ENCODE measurements at places on chromosomes 5 and 9.

DNA sequence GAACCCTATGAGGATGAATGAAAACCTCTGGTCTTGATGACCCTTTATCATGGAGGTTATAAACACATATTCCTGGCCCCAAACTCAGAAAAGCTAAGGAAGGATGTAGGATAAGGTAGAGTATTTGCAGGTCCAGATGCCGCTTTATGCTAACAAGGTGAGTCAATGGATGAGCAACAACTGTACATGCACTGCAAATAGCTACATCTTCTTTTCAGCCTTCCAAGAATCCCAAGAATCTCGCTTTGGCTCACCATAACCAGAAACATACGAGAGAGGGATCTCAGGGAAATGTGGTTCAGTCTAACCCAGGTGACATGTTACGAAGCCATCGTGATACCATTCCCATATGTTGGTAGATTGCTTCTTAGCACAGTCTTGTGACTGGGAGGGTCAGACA, 152.3 kb upstream of the ANKH start:
- DNase-seq: no peak

GRCh38 chr9:96417051-96417586, 1.1 kb downstream of the ZNF367 start:
- peak; percentile 27 for DNase-seq

- no peak for DNase-seq
Measured at GRCh38 chr9:104301755-104302154, 202.3 kb upstream of the OR13F1 start.

GRCh38 chr9:28007097-28007817, 434.0 kb upstream of the C9orf72 start:
- DNase-seq: no peak

DNA sequence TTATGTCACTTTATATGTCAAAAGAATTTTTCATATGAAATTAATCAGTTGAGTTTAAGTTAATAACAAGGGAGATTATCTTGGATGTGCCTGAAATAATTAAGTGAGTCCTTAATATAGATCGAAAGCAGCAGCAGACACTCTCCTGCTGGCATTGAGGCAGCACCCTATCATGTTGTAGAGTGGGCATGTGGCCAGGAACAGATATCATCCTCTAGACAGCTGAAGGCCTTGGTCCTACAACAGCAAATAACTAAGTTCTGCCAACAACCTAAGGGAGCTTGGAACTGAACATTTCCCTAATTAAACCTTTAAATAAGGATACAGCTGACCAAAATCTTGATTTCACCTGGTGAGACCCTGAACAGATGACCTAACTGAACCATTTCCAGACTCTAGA, 25.8 kb upstream of the UGT3A1 start:
- no peak for DNase-seq

GRCh38 chr5:109281136-109281690, 128.6 kb downstream of the PJA2 start:
- DNase-seq: no peak

DNA sequence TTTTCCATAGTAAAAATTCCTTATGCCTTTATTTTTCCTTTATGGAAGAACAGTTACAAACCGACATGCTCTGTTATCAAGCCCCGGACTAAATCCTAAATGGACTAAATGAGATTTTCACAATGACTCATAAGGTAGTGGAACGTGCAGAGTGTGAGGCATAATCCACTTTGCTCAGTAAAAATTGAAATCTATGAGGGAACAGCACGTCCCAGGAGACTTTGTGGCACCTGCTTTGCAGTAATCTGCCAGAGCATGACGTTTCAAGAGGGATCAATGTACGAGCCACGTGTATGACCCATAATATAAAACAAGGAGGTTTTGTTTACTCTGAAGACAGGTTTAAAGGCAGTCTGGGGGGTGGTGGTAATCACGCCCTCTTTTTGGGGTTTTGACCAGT, 83.8 kb upstream of the GNA14 start:
- no peak for DNase-seq

- no peak for DNase-seq
Measured at GRCh38 chr9:127406799-127407491, 10.0 kb downstream of the SLC2A8 start.

GRCh38 chr9:128798896-128799295, 11.8 kb downstream of the TBC1D13 start:
- no peak for DNase-seq

DNA sequence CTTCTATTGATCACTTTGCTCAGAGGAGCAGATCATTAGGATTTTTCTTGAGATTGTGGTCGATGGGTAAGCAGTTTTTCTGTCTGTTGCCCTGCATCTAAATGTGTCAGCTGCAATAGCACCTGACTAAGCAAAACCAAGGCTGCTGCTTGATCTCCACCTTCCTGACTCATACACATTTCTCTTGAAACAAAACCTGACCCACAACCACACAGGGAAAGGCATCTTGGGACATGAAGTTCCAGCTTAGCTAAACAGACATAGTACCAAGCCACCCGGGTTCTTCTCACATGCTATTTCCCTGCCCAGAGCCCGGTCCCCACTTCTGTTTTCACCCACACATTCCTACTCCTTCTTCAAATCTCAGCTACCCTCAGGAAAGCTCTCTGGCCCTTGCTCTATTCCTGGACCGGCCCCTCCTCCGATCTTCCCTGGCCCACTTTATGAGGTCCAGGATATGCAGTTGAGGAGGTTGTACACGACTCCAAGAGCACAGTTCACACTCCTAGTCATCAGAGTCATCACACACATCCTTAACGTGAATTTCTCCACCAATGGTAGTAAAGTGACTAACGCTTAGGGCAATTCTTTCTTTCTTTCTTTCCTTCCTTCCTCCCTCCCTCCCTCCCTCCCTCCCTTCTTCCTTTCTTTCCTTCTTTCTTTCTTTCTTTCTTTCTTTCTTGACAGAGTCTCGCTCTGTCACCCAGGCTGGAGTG, 16.0 kb upstream of the ZBTB43 start:
- DNase-seq: no peak

Data from GOT3 (cell line).